ENCODE measurements at places on chromosomes 6 and 20.
A peak's percentile ranks its signal among the peaks of the same experiment; 100 is the strongest.

DNA sequence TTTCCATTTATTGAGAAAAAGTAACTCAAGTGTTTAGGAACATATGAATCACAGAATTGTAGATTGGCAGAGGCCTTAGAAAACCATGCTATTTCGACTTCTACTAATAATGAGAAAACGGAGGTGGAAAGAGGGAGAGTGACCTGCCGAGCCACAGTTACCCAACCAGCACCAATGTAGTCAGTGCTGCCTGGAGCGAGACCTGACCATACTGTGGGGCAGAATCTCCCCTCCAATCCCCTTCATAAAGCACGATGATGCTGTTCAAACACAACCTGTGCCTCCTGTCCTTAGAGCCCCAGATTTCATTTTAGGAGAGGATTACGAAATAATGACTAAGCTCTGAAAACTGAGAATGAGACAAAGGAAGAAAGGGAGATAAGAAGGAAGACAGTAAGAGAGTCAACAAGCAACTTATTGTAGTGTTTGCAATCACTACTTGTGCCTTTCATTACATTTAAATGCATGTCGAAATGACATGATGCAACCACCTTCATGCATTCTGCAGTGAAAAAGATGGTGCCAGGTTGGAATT, 70.6 kb downstream of the ATXN1 start:
- no peak for DNase-seq

- no peak for DNase-seq
Measured at GRCh38 chr6:129015721-129016120, 132.8 kb downstream of the LAMA2 start.

GRCh38 chr6:6458172-6458571, 130.3 kb upstream of the LY86 start:
- DNase-seq: no peak

GRCh38 chr6:127221201-127221600, 45.5 kb upstream of the RNF146 start:
- no peak for DNase-seq

DNA sequence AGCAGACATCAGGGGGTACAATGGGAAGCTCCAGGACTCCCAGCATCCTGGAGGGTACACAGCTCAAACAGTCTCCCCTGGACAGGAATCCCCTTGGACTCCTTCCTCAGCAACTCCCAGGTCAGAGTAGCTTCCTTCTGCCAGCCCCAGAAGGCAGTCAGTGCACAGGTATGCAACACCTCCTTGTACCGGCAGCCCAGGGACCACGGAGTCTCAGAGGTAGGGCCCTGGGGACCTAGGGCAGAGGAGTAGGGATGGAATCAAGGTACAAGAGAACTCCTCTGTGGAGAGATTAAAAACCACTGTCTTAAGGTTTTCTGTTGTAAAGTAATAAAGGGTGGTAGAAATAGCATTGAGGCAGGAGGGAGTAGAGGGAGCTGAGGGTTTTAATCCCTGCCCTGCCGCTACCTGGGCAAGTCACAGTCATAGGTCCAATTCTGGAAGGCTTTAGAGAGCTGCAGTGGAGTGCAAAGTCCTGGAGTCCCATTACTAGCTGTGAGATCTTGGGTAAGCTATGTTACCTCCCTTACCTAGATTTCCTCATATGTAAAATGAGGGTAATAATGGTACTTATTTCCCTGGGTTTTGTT, 7.5 kb downstream of the TP53TG5 start:
- no peak for DNase-seq

- DNase-seq: no peak
Measured at GRCh38 chr6:101747160-101747559, 353.7 kb downstream of the GRIK2 start.

DNA sequence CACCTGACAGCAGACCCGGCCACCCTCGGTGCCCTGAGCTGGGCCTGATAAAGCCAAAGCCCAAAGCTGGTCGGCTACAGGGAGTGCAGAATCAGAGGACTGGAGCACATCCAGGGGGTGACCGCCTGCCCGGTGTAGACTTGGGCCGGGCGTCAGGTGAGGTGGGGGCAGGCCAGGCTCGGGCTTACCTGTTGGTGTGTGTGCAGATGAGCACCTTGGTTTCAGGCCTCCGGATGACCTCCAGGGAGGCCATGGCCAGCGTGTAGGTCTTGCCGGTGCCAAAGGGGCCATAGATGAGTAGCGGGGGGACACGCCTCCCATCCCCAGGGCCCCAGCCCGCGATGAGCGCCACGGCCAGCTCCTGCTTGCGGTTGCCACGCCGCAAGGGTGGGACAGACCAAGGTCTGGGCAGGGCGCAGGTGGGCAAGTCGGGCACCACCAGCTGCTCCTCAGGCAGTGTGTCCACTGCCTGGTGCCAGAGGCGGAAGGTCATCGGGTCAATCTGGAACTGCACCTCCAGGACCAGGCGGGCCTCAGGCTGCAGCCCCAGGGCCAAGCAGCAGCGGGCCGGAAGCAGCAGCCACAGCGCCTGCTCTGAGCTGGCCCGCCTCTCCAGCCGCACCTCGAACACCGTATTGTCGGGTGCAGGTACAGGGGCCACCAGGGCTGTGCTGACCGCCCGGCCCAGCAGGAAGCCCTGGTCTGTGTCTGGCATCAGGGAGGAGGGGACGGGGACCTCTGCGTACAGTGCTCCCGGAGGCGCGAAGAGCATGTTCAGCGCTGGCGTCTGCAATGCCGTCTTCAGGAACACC, 5.7 kb downstream of the HELZ2 start:
- no peak for DNase-seq

GRCh38 chr6:27755768-27756167, 156.4 kb downstream of the OR2B2 start:
- no peak for DNase-seq

- DNase-seq: no peak
Measured at GRCh38 chr6:144725736-144726522, 440.8 kb downstream of the UTRN start.

GRCh38 chr20:11766961-11767360, 150.7 kb upstream of the BTBD3 start:
- peak; percentile 14 for DNase-seq

DNA sequence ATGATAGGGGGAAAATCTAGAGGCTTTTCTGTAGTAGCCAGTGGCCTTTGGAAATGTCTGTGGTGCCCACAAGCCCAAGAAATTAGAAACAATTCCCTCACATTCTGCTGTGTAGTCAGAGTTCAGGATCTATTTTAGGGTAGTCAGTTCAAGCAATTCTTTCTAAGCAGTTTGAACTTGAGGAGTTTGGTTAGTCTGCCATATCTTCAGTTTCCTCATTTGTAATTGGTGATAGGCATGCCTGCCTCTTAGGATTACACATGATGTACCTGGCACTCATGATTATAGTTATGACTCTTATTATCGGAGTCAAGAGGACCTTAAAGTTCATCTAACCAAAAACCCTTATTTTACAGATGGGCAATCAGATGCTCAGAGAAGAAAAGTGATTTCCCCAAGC, 21.2 kb upstream of the MEP1A start:
- DNase-seq: no peak

DNA sequence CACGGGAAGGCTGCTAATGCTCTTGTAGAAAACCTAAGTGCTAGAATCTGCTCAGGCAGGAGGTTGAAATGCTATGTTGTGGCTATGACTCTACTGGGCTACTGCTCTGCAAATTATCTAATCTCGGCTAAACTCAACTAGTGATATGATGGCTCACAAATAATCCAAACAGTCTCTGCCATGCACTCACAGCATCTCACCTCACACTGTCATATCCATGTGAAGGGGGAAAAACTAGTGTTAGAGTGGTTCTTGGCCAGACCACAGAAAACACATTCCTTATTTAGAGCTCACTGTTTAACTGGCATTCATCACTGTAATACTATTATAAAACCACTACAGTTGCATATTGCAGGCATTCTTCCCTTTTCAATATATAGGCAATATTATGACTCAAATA, 81.8 kb upstream of the DST start:
- peak; percentile 50 for DNase-seq

GRCh38 chr6:99739526-99739925, 132.9 kb downstream of the PRDM13 start:
- DNase-seq: no peak

- DNase-seq: peak; percentile 92
Measured at GRCh38 chr20:45833030-45833882, at the start of gene SNX21. SNX21 (plus strand) TSS chr20:45833799; CDS start chr20:45833920, 121 bp downstream.

DNA sequence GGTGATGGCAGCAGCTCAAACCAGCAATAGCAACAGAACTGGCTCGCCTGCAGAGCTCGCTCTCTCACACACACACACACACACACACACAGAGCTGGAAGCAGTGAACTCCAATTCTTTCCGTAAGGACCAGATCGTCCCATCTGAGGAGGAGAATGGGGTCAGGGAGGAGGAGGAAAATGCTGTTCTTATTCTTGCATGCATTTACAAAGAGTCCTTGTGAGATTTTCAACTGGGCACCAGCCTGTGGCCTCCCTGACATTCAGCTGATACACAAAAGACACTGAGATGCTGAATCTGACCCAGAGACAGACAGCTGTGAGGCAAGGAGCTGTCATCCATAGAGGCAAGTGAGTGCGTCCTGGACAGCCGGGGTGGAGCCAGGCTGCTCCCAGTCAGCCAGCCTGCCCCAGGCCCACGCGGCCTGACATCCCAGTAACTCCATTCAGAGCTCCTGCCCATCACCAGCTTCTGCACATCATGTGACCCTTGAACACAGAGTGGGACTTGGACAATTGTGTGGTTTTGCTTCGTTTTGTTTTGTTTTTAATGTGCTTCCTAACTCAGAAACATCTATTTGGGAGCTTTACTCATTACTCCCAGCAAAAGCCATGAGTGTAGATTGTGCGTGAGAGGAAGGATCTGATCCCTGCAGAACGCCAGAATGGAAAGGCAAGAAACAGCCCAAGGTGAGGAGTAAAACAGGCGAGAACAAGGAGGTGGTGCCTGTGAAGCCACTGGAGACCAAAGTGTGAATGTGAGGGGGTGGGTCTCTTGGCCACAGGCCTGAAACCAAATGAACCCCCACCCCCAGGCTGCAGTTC, 2.1 kb downstream of the SERPINB9 start:
- peak; percentile 39 for DNase-seq

GRCh38 chr6:150243620-150244314, 100.9 kb downstream of the PPP1R14C start:
- DNase-seq: no peak

DNA sequence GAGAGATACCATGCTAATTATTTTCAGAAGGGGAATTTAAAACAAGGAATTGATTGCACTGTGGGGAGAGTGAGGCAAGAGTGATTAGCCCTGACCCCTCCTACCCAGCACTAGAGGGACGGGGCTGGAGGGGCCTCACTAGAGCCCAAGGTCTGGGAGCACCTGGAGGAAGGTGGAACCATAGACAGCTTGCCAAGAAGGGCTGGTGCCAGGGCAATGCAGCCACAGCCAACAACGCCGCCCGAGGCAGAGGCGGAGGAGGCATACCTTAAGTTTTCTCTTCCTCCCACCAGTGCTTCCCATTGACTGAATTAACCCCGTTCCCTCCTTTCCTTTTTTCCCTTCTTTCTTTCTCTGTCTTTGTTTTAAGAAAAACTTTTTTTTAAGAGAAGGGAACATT, 40.0 kb downstream of the IYD start:
- no peak for DNase-seq

- DNase-seq: no peak
Measured at GRCh38 chr6:43714311-43715055, 26.9 kb upstream of the MRPS18A start.

DNA sequence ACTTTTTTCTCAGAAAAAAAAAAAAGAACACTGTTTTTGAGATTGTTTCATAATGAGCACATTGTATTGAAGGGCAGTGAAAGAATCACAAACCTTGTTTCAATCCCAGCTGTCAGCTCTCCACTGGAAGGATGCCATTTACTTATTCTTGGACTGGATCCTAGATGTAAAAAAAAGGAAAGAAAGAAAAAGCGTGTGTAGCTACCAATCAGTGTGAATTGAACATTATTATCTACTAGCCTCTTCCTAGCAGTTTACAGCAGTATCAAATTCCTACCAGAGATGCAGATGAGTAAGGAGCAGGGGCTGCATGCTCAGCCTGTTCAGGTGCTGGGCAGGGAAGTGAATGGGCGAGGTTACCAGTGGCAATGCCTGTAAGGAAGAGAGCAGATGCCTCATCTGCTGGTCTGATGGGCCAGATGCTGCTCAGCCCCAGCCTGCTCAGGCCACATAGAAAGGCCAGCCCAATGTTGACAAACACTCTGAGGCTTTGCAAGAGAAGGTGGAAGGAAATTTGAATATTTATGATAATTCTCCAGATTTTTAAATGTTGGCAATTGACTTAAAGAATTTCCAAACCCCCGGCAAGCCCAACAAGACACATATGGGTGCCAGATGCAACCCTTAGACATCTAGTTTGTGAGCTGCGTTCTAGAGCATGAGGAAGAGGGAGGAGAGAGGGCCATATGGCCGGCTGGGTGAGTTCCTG, 189.5 kb downstream of the IBTK start:
- DNase-seq: peak; percentile 12

DNA sequence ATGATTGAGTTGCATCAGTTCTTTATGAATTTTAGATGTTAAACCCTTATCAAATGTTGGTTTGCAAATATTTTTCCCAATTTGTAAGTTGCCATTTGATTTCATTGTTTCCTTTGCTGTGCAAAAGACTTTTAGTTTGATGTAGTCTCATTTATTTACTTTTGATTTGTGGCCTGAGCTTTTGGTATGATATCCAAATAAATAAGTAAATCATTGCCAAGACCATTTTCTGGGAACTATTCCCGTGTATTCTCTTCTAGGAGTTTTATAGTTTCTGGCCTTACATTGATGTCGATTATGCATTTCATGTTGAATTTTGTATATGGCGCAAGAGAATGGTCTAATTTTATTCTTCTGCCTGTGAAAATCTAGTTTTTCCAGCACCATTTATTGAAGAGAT, 13.4 kb downstream of the AIG1 start:
- no peak for DNase-seq

DNA sequence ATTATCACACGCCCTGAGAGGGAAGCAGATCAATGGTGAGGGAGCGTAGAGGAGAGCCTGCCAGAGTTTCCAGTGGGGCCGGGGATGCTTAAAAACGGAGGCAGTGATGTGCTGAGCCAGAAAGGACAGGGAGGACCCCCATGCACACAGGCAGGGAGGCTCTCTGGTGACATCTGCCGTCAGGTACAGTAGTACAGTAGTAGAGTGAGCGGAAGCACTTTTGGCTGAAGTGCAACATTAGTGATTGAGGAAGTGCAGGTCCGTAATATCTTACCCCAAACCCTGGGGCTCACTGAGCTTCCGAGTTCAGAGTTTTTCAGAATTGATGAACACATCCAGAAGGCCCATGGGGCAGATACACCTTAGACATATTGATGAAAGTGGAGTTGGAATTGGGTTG, 42.1 kb downstream of the GFRA4 start:
- DNase-seq: no peak

GRCh38 chr6:118468682-118469465, 79.2 kb upstream of the PLN start:
- DNase-seq: no peak

DNA sequence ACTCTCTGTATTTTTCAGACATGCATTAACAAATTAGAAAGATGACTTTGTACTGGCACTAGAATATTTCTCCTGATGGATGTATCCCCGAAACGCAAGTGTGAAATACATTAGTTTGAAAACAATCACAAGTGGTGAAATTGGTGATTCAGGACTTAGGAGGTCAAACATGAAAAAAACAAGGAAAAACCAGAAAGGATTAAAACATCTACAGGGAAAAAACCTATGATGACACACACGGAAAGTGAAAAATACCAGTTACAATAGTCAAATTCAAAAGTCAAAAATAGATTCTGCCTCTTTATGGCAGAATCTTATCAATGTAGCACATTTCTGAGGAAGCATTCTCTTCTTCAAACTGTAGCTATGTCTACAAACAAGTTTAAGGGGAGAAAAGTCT, 129.0 kb upstream of the SGK1 start:
- no peak for DNase-seq
